ENCODE measurements at places on chromosomes 4 and X. TPM values are rescaled to one million over a fixed set of nuclear protein-coding genes. Genes with fewer than 3 reads are reported as not detected.

Gene SYP
- total RNA-seq = 121 TPM

Gene BANK1
- total RNA-seq = not detected

Gene NIPAL1
- 1.3 TPM for total RNA-seq

Gene ADH7
- not detected for total RNA-seq

Gene IRAK1
- total RNA-seq = 12.2 TPM

Gene SUV39H1
- total RNA-seq = 2.8 TPM

Gene CLCN4
- 56.3 TPM for total RNA-seq

Gene C4orf17
- not detected for total RNA-seq

Gene PAGE1
- total RNA-seq = not detected

Gene SAGE1
- not detected for total RNA-seq

Gene TASL
- 0.31 TPM for total RNA-seq

Gene LGI2
- total RNA-seq = 3.1 TPM

Gene SPANXA1
- not detected for total RNA-seq

Gene PABPC1L2B
- not detected for total RNA-seq

Gene INTU
- total RNA-seq = 53.5 TPM

Gene MTMR8
- 6.9 TPM for total RNA-seq

Gene CT45A10
- total RNA-seq = not detected

Gene CT45A3
- not detected for total RNA-seq

Gene RAB9B
- 42.9 TPM for total RNA-seq

Gene NPFFR2
- not detected for total RNA-seq

Gene XG
- total RNA-seq = not detected

Gene CD38
- 9.1 TPM for total RNA-seq

Gene KCTD8
- 1.6 TPM for total RNA-seq

All from parietal lobe (tissue), 2 donors.